Naive B cell (primary cell): ENCODE measurements at places on chromosomes 12 and 14. TPM values are rescaled to one million over a fixed set of nuclear protein-coding genes. Genes with fewer than 3 reads are reported as not detected.

The HOXC10 gene
- polyA plus RNA-seq = not detected

GRCh38 chr12:109880938-109881337 lies 597 bp upstream of the GLTP start:
- no peak for DNase-seq
- H3K36me3 ChIP-seq = no peaks in the 10 kb centered on the region
- H3K27ac ChIP-seq = peak overlapping the region; percentile 95

GRCh38 chr14:68522510-68523325 lies 270.1 kb downstream of the ZFP36L1 start:
- H3K27ac ChIP-seq = peak overlapping the region; percentile 49
- H3K4me3 ChIP-seq = no peak overlapping the region
- H3K36me3 ChIP-seq = no peaks in the 10 kb centered on the region
- no peaks in the 10 kb centered on the region for H3K27me3 ChIP-seq

DNA sequence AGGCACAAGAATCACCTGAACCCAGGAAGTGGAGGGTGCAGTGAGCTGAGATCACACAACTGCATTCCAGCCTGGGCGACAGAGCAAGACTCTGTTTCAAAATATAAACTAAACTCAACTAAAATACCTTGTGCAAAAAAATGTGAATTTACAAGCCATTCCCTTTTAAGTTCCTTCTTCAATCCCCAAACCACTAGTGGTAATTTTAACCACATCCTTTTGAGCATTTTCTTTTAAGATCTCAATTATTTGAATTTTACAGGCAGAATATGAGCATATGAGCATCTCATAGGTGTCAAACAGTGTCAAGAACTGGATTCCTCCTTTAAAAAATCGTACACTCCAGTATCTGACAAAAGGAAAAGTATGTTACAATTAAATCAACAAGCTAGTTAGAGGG lies 57.0 kb upstream of the NPFF start:
- H3K4me1 ChIP-seq = peaks cover 12% of the 10 kb centered on the region
- H3K27me3 ChIP-seq = no peaks in the 10 kb centered on the region
- no peak for DNase-seq
- H3K36me3 ChIP-seq = peaks cover 7% of the 10 kb centered on the region
- H3K27ac ChIP-seq = no peak overlapping the region

GRCh38 chr14:77902811-77903210 lies 102.9 kb downstream of the ADCK1 start:
- no peaks in the 10 kb centered on the region for H3K27me3 ChIP-seq
- H3K4me1 ChIP-seq = no peaks in the 10 kb centered on the region
- peaks cover 19% of the 10 kb centered on the region for H3K36me3 ChIP-seq
- H3K27ac ChIP-seq = no peak overlapping the region
- H3K4me3 ChIP-seq = no peak overlapping the region
- DNase-seq = no peak

DNA sequence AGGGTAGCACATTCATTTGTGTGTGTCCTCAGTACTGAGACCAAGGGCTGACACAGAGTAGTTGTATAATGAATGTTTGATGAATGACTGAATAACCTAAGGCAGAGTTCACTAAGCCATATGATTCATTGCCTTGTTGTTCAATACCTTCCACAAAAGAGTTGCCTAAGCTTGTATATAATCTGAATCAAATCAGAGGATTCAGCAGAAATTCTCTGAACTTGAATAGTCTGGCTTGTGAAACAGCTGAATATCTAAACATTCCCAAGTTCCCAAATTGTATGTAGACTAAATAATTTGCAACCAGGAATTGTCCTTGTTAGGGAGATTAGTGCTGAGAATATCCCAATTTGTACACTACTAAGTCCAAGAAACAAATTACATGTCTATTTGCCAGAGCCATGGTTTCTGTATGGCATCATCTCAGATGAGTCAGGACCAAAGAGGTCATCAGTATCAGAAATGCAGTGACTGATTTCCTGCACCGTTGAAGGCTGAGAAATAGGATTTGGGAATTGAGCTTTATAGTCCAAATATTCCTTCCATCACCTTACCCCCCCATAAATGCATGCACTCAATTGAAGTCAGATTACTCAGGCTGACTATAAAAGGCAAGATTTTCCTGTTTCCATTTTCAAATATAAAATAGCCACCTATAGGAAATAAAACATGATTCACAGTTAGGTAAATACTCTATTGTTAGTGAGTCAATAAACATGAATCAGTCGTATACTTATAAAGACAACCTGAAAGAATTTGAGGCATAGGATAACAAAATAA lies 168.7 kb downstream of the PHLDA1 start:
- no peak overlapping the region for H3K4me3 ChIP-seq
- peaks cover 9% of the 10 kb centered on the region for H3K27me3 ChIP-seq
- no peak for DNase-seq
- no peaks in the 10 kb centered on the region for H3K36me3 ChIP-seq
- H3K4me1 ChIP-seq = no peaks in the 10 kb centered on the region

DNA sequence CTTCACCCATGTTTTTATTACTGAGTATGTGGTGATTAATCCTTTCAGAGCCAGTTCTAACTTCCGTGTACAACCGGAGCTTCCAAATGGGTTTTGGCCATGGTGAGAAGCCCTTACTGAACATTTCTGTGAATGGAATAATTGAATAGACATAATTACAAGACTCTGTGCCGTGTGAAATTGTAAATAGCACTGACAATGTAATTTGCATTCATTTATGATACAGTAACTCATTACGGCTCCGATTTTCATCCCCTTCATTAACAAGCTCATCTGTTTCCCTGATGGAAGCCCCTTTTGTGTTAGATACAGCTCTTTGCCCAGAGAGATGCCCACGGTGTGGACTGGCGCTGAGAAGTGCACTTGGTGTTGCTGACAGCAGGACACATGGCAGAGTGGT lies 891.0 kb downstream of the AACS start:
- H3K4me1 ChIP-seq = no peaks in the 10 kb centered on the region
- no peak overlapping the region for H3K4me3 ChIP-seq
- no peaks in the 10 kb centered on the region for H3K36me3 ChIP-seq

GRCh38 chr12:29589851-29590250 lies 92.4 kb upstream of the OVCH1 start:
- H3K27me3 ChIP-seq = no peaks in the 10 kb centered on the region
- no peaks in the 10 kb centered on the region for H3K36me3 ChIP-seq
- DNase-seq = no peak
- H3K27ac ChIP-seq = no peak overlapping the region
- H3K4me3 ChIP-seq = no peak overlapping the region
- no peaks in the 10 kb centered on the region for H3K4me1 ChIP-seq

GRCh38 chr12:52354200-52354599 lies 13.1 kb downstream of the KRT85 start:
- H3K27ac ChIP-seq = no peak overlapping the region
- H3K36me3 ChIP-seq = no peaks in the 10 kb centered on the region
- H3K4me1 ChIP-seq = peaks cover 22% of the 10 kb centered on the region
- DNase-seq = no peak
- no peak overlapping the region for H3K4me3 ChIP-seq
